ENCODE measurements at places on chromosomes 12 and 14.

DNA sequence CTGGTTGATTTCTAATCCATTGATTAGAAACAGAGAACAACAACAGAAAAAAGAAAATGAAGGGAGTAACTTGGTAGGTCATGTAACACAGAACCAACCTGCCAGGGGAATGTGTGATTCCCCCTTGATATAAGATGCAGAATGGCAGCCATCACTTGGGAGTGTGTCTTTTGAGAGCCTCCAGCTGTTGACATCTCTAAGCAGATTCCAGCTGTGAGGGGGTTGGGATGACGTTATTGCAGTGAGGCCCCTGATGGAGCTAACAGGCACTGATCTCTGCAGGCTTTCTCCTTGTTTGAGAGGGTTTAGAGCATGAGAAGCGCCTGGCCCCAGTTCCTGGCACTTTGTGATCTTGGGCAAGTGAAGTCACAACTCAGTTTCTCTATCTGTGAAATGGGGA, 124.9 kb downstream of the PELI2 start:
- no peak for DNase-seq

DNA sequence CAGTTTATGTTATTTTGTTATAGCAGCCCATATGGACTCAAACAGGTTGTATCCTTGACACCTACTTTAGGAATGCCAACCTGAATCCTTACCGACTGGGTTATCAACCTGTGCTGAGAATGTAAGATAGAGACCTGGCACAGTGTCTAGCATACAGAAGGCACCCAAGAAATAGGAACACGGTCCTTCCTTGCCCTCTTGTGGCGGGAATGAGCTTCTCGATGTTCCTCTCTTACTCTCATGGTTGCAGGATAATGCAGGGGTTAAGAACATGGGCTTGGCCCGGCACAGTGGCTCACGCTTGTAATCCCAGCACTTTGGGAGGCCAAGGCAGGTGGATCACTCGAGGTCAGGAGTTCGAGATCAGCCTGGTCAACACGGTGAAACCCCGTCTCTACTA, 6.5 kb downstream of the C12orf43 start:
- DNase-seq = no peak

- no peak for DNase-seq
These were observed 30.4 kb downstream of the PPP1R13B start for GRCh38 chr14:103816991-103817390.

DNA sequence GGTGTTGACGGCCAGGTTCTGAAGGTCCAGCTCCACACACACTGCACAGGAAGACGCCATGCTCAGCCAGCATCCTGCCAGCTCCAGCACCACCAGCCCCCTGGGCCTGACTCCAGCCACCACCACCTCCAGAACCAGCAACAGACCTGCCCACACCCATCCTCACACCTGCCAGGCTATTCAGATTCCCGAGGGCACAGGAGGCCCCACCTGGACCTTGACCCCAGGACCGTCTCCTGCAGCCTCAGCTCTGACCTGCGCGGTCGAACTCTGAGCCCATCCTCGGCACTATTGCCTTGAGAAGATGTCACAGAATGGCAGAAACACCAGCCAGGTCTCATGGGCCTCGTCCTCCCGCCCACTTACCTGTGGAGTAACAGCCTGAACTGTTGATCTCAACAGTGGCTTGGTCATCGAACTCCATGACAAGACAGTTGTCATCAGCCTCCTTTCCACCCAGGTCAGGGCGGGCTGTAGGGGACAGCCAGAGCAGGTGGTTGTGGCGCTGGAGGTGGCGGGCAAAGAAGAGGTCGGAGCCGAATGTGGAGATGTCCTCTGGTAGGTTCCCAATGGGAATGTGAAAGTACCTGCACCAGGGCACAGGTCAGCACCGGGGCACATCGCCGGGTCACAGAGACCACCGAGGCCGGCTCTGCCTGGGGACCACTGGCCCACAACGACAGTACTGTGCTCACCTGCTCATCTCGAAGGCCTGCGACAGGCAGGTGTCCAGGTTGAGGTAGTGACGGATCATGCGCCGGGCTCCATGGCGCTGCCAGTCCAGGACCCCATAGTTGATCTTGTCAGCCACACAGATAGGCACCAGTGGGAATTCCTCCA, 23.5 kb downstream of the P2RX2 start:
- DNase-seq = no peak

- no peak for DNase-seq
These were observed 5.8 kb downstream of the SLC38A2 start for GRCh38 chr12:46366771-46367170.

GRCh38 chr14:73816393-73816816, 35.2 kb upstream of the PTGR2 start:
- no peak for DNase-seq

GRCh38 chr14:61430066-61430757, 108.8 kb downstream of the PRKCH start:
- DNase-seq = no peak

DNA sequence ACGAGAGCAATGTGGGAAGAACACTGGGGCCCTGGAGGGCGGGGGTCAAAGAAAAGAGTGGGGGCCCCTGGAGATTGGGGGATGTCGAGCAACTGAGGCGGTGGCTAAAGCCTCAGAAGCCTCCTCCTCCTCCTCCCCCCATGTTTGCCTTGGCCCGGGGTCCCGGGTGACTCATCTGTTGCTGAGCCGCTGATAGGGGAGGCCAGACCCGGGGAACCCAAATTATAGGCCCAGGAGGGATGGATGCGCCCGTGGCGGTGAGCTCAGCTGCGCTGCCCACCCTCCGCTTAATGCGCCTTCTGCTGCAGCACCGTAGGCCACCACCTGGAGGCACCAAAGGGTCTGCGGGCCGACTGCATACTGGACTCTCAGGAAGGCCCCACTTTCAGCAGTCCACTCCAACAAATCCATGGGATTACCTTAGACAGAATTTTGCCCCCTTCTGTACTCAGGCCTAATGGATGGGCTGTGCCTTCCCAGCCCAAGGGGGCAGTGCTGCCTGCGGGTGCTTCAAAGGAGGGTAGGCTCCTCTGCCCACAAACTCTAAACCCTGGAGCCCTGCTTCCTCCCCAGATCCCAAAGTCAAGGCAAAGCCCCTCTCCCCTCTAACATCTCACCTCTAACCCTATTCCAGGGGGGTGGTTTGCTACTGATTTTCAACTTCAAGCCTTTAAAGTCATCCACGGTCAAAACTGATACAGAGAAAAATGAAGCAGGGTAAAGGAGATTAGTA, 2.6 kb upstream of the WNT10B start:
- no peak for DNase-seq

- DNase-seq = no peak
These were observed 11.0 kb downstream of the SLCO1A2 start for GRCh38 chr12:21323736-21324135.

- no peak for DNase-seq
These were observed 18.6 kb upstream of the TMEM106C start for GRCh38 chr12:47944685-47945340.

DNA sequence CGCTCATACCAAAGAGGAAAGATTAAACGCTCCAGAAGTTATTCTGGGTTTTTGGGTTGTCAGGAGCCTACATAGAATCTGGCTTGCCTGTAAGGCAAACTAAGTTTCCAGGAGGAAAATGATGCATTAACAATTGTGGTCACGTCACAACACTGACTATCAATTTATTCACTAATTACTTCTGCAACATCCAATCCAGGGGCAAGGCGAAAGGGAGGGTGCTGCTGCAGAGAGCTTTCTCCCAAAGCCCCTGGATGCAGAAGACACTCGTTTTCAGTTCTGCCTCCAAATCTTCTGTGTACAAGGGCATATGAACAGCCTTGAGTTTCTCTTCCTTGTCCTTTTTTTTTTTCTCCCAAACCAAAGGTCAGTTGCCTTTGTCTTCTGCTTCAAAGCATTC, 10.5 kb upstream of the SRRM4 start:
- no peak for DNase-seq

DNA sequence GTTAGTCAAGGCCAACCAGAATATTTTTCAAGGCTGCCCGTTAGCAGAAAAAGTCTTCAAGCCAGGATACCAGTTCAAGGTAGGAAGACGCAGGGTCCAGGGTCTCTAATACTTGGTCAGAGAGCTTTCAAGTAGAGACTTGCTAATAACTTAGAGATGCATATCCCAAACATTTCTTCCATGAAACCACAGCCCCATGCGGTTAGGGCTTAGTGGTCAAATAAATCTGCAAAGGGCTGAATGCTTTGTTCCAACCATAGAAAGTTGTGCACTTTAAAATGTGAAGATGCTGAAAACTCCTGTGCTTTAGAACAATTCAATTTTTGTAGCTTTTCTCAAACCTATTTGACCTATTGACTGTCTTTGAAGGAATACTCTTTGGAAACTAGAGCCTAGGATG, 208.9 kb downstream of the PIK3C2G start:
- no peak for DNase-seq

DNA sequence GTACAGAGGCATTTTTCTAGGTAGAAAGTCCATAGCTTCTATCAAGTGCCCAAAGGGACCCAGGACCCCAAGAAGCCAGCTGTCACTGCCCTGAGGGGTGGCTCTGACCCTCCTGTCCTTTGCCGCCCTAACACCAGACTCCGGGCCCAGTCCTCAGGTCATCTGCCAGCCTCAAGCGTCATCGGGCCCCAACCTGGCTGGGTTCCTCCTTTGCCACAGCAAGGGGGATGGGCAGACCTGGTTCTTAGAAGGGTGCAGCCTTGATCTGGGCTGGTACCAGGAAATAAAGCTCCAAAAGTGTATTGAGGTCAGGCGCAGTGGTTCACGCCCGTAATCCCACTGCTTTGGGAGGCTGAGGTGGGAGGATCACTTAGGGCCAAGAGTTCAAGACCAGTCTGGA, 27.1 kb upstream of the FAM222A start:
- no peak for DNase-seq

- DNase-seq = no peak
These were observed 654 bp upstream of the SUPT16H start for GRCh38 chr14:21384494-21384851.

DNA sequence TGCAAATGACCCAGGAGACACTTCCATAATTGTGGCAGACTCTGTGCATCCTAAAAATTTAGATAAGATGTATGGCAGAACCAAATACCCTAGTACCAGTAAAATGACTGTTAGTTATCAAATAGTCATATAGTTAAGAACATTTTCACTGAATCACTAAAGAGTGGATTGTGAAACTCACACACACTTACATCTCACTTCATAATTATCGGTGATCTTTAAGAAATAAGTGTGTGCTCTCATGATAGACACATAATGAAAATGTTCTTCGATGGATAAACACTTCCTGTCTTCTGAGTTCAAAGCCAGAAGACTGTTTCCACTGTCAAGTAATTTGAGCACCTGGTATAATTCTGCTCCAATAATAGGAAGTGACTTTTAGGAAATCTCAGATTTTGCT, 19.1 kb upstream of the KLRB1 start:
- no peak for DNase-seq

- DNase-seq = no peak
These were observed 68.9 kb upstream of the BBS10 start for GRCh38 chr12:76417116-76417515.

DNA sequence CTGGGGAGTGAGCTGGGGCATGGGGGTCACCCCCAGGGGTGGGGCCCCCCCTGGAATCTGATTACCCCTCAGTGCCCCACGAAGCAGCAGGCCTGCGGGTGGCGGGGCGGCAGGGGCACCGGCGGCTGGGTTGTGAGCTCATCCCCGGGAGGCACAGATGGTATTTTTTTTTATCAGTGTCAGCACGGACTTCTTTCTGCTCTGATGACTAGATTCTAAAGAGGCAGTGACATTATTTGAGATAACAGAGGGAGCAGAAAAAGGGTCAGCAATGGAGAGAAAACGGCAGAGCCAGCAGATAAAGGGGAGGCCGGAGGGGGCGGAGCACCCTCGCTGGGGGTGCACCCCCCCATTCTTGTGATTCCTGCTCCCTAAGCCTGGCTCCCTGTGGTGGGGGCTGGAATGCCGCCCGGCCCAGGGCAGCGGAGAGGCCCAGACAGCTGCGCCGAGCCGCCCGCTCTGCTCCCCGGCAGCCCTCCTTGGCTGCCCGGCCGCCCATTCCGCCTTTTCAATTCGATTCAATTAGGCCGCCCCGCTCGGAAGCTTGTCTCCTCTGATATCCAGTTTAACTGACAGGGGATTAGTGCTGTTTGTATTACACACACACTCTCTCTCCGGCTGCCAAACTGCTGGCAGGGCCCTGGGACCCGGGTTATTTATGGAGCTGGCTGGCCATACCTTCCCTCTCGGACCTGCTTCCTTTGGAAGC, 32.9 kb downstream of the MVK start:
- DNase-seq = no peak

DNA sequence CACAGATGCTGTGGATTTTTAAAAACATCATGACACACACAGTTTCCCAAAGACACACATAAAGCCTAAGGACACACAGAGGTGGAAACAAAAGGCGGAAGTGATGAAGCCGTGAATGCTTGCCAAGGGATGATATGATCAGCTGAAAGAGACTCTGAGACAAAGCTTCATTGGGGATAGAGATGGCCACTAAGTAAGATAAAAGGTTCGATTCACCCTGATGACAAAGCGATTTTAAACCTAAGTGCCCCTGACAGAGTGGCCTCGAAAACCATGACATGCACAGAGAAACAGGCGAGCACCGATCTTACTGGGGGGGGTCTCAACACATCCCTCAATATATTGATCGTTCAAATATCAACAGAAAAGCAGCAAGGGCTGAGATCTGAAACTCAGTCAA, 20.3 kb upstream of the EIF5 start:
- no peak for DNase-seq

GRCh38 chr12:19410629-19411185, 28.6 kb upstream of the AEBP2 start:
- no peak for DNase-seq

GRCh38 chr12:14567351-14568162, at the start of gene PLBD1:
Gene PLBD1, minus strand, starts transcription at chr12:14567883. Its CDS starts 187 bp downstream, at chr12:14567696.
- DNase-seq = no peak

DNA sequence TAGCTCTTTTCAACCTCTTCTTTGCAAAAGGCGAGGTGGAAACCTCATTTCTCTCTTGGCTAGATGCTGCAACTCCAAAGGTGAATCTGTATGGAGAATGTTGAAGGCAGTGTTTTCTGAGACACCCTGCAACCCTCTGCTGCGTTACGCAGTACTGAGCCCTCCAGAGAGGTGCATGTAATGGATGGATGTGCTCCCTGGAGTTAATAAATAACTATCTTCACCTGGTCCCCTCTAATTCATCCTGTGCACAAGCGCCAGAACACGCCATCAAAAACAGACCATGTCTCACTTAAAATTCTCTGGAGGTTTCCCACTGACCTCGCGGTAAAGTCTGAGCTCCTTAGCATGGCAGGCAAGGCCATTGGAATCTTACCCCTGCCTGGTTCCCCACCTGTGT, 234.4 kb upstream of the PWP1 start:
- DNase-seq = no peak

- no peak for DNase-seq
These were observed 139.6 kb downstream of the SLC2A13 start for GRCh38 chr12:39966256-39966655.

GRCh38 chr14:102633906-102634595, 41.6 kb downstream of the RCOR1 start:
- DNase-seq = no peak

DNA sequence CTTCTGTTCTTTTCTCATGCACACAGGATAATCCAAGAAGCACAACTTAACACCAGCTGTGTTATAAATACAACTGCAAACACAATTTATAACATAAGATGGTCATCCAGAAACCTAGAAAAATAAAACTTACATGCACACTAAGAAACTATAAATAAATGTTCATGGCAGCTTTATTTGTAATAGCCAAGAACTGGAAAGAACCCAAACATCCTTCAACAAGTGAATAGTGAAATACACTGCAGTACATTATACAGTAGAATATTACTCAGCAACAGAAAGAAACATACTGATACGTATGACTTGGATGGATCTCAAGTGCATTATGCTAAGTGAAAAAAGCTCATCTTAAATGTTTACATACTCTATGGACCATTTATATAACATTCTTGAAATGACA, 132.7 kb downstream of the SPTSSA start:
- no peak for DNase-seq

- no peak for DNase-seq
These were observed 65.7 kb downstream of the TTC9 start for GRCh38 chr14:70707138-70708038.
